ENCODE measurements at places on chromosomes 6 and 20.
A peak's percentile ranks its signal among the peaks of the same experiment; 100 is the strongest.

DNA sequence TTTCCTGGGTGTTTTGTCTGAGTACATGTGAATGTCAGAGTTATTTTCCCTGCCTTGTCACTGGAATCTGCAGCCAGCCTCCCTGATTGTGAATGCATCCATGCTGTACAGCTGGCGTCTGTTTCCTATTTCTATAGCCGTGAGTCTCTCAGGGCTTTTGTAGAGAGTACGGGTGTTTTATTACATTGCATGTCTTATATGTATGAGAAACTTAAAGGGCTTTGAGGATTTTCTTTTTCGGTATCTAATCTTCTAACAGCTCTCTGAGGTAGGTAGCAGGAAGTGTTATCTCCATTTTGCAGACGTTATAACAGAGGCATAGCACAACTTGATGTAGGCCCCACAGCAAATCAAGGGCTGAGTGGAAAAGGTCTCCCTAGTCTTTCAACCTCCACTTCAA, 272.9 kb downstream of the PRL start:
- DNase-seq: no peak

GRCh38 chr6:19463925-19464324, 373.2 kb upstream of the ID4 start:
- DNase-seq: no peak

DNA sequence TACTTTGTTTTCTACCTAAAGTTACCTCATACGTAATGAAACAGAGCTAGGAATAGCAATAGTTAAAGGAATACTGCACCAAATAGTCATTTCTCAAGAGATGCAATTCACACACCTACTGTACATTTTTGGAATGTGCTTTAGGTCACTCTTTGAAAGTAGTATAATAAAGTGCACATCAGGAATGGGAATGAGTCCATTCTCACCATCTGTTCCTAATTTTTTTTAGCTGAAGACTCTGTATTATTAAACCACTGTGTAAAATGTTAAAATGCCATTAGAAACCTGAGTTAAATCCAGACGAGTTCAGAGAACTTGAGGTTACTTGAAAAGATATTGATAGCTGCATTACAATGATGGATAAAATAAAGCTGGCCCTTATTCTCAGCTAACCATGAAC, 51.9 kb upstream of the EPHA7 start:
- no peak for DNase-seq

GRCh38 chr20:44714701-44715498, at the start of gene CCN5:
Gene CCN5 (plus strand): TSS chr20:44715369. CDS start chr20:44715391, 22 bp downstream.
- peak; percentile 88 for DNase-seq

DNA sequence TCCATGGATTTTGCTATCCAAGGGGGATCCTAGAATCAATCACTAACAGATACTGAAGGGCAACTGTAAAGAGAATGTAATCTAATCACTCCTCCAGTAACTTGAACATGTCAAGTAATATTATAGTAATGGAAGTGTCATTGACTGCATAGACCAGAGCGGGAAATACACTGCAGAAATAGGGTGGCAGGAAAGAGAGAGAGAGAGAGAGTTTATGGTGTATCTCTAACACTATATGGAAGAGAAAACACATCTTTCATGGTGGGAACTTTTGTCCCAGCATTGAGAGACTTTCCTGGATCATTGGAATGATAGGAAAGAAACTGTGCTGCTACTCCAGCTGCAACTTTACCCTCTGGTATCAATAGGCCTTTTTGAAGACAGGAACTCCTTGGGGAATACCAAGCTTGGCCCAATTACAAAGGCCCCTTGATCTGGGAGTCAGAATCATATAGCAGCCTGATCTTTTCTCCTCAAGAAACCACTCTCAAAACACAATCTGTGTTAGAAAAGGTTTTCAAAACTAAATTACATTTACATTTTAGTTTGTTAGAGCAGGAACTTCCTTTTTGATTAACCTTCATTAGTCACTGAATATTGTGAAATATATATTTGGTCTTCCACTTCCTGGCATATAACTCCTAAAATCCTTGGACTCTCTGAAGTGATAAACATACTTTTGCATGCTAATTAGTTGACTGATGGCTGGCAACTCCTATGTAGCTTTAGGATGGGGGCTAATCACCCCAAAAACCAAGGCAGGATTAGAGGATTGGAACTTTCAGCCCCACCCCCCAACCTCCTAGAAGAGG, 29.5 kb upstream of the RNGTT start:
- no peak for DNase-seq
